GM12878 (cell line): ENCODE measurements at places on chromosomes 12 and 14.

- no peak for DNase-seq
Measured at GRCh38 chr14:97393244-97393643, 596.1 kb downstream of the VRK1 start.

GRCh38 chr12:121990692-121991603 lies 30.7 kb upstream of the BCL7A start:
- DNase-seq, result peak; percentile 86

DNA sequence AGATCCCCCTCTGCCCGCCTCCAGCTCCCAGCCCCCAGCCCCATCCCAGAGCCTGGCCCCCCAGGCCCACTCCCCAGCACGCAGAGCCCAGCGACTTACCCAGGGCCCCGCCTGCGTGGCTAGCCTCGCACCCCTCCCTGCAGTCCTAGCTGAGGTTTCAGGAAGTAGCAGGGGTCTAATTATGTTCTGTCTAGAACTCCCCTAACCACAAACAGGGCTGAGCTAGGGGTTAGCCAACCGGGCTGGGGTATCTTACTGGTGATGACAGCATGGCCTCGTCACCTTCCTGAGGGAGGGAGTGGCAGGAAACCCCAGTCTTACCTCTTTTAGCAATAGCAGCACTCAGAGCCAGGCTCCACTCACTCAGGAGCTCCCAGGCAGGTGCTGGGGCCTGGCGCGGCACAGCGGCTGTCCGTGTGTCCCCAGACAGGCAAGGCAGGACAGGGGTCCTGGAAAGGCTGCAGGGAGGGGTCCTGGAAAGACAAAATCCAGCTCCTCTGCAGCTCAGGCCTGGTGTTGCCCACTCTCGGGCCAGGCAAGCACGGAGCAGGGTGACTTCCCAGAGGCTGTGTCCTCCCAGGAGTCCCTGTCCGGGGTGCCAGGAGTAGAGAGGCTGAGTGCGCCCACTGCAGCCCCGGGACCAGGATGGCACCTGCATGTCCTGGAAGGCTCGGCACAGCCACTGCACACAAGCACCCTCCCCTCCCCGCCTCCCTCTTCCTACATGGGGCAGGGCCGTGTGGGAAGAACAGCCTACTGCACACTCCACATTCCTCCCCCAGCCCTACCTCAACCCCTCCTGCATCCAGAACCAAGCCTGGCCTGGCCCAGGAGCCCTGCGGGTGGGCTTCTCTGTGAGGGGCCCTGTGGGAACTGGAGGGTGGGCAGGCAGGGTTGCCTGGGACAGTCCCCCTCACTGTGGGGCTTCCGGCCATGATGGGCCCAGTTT lies at the start of gene GPR132:
GPR132 (minus strand) TSS at position 151 of the 949 bp plus-strand sequence. CDS start 10,010 bp downstream, outside the sequence.
- peak; percentile 93 for DNase-seq

DNA sequence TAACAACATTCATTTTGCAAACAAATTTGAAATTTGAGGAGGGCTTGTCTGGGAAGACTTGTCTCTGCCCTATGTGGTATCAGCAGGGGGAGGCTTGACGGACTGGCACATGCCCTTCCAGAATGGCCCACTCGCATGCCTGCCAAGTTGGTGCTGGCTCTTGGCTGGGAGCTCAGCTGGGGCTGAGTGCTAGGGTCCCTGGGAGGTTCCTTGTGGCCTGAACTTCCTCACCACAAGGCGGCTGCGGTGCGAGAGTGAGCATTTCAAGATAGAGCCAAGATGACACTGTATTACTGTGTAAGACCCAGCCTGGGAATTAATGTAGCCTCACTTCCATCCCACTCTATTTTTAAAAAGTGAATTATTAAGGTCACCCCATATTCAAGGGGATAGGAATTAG lies 271.6 kb upstream of the PLEKHG7 start:
- DNase-seq, result no peak

DNA sequence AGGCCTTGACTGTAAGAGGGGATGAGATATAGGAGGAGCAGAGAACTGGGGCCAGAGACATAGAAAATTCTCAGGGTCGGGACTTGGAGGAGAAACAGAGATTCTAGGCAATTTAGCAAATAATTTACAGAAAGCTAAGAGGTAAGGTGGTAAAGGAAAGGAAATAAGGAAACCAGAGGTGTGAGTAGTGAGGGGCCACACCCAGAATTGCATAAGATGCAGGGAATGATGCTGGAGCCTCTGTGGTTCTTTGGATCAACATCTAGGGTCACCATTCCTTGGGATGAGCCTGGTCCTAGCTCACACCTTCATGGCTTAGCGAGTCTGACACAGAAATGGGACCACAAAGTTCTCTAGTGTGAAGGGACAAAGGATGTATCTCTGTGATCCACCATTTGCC lies 949 bp upstream of the SDR9C7 start:
- DNase-seq, result no peak

- DNase-seq, result no peak
Measured at GRCh38 chr12:51677284-51677968, 86.4 kb downstream of the SCN8A start.

DNA sequence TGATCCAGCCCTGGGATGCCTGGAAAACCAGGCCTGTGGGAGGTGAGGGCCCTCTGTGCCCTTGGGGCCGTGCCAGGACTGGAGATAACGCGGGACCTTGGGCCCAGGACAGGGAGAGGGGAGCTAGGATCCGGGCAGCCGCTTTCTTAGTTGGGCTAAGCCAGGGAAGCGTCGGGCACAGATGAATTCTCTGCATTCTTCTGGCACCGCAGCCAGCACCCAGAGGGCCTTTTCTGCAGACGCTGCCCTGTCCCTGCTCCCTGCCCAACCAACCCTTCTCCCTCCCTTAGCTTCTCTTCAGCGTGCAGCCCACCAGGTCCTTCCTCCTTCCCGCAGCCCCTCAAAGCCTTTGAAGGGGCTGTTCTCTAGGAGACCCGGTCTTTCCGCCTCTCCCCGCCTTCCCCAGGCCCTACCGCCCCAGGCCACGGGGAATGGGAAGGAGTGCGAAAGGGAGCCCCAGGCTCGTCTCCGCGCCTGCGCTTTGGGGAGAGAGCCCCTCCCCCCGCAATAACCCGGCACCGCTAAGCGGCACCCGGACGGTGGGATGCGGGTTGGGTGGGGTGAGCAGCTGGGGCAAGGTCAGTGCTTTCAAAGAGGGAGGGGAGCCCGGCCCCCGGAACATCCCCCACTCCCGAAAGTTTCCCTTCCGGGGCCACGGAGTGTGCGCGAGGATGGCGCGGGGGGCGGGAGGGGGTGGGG lies 663 bp downstream of the NCKAP5L start:
- DNase-seq, result no peak

DNA sequence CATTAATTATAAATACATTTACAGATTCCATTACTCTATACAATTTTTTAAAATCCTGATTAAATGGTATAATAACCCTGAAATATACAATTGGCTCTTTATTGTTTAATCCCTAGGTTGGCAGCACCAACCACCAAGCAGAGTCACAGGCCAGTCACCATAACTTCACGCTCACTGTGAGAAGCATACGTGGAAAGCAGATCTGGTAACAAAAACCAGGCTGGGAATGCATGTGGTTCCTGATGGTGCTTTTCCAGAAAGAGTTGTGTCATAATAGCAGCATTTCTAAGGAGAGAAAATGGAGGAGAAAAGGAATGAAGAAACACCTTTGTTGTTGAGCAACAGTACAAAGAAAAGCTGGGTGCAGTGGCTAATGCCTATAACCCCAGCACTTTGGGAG lies 66.1 kb downstream of the SIX6 start:
- no peak for DNase-seq

DNA sequence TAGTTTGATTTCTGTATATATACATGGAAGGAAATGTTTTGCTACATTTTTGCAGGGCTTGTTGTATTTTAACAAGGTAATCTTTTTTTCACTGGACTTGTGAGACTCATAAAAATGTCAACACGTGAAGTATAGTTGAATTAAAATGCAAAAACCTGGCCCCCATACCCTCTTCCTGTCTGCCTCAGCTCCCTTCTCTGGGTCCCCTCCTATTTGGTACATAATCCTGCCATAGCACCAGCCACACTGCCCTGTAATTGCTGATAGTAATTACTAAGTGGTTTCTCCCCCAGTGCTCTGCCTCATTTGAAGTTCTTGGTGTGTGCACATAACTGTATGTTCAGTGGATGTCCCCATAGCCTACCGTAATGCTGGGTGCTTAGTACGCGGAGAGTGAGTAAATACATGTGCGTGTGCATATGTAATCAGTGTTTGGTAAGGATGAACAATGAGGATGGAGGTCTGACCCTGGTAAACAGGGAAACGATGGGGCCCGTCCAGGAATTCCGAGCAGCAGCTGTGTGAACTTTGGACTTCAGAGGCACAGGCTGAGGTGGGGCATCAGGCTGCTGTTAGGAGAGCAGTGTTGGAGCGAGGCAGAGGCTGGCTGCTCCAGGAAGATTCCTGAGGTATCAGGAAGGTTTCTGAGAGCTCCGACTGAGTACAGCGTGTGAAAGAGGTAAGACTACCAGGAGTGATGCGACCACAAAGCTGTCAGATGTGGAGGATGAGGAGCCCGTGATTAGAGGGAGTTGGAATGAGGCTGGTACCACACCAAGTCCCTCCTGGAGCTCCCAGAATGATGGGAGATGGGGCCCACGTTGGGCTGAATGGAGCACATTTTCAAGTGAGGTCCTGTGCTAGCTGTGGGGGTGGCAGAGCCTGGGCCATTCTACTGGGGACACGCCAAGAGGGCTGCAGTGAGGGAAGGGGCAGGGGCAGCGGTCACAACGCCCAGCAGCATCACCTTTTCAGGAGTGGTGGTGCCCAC lies 106.8 kb downstream of the PELI2 start:
- no peak for DNase-seq

GRCh38 chr12:50924439-50925341 lies 27.7 kb upstream of the HIGD1C start:
- DNase-seq, result peak; percentile 76

GRCh38 chr12:110704750-110705149 lies 15.8 kb upstream of the HVCN1 start:
- DNase-seq, result no peak

GRCh38 chr14:79064214-79064613 lies 894.0 kb downstream of the NRXN3 start:
- peak; percentile 19 for DNase-seq

DNA sequence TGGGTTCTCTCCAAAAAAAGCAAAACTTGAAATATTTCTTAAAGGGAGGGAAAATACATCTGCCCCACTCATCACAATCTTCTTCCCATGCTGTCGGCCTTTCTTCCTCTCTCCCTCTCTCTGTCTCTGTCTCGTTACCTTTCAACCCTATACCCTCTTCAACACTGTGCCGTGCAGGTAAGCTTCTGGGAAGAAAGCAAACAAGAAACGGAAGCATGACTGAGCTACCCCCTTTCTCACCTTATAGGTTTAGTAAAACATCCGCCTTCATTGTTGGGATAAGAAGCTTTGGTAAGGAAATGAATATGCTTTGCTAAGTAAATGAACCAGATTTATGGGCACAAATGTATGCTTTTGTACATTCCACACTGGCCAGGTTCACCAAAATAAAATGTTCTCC lies 63.0 kb downstream of the TMEM30B start:
- DNase-seq, result no peak

- no peak for DNase-seq
Measured at GRCh38 chr14:23431486-23431885, 4.0 kb downstream of the MYH7 start.

GRCh38 chr14:54738009-54738408 lies 164.6 kb downstream of the GCH1 start:
- DNase-seq, result no peak

- no peak for DNase-seq
Measured at GRCh38 chr14:101761881-101762529, 496 bp downstream of the PPP2R5C start.

GRCh38 chr12:123720141-123720814 lies 8.1 kb downstream of the ATP6V0A2 start:
- no peak for DNase-seq

DNA sequence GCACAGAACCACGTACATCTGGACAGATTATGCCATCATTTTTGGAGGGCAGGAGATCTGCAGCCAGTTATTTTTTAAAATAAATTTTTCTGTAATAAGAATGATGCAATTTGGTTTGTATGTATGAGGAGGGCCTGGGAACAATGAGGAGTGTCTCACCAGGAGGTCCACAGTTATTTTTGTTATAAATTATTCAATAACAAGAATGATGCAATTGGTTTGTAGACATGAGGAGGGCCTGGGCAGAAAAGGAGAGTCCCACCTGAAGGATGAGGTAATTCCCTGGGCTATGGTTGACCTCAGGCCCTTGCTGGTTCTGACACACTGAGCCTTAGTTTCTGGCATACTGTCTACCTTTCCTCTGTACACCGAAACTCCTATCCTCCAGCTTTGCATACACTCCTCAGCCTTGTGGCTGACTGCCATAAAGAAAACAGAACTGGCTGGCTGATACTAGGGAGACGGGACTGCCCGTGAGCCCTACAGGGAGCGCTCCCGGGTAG lies 9.0 kb upstream of the DCD start:
- DNase-seq, result no peak

DNA sequence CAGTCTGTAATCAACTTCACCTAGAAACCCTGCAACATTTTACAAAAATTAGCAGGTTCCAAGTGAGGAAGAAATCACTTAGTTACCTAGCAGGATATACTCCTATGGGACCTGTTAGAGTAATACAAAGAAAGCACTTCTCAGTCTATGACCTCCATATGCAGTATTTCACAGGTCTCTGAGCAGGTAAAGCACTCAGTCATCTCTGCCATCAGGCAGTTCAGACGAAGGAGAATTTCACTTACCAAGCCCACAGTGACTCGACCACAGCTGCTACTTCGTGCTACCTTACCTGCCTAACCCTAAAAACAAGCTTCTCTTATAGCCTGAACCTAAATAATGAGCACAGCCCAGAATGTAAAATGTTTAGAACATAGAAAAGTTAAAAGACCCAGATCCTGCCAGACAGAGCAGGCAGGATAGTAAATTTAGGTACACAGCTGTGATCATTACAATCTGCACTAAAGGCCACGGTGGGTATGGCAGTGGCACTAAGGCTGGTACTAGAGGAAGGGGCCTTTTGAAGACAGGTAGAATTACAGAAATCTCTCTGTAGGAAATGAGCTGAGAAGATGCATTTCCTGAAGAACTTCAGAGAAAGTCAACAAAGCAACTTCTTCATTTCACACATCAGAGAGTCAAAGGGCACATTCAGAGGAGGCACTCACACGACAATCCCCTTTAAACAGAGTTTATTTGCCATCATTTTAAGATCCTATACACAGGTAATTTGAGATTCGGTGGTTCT lies 35.7 kb downstream of the DCAF5 start:
- DNase-seq, result no peak

DNA sequence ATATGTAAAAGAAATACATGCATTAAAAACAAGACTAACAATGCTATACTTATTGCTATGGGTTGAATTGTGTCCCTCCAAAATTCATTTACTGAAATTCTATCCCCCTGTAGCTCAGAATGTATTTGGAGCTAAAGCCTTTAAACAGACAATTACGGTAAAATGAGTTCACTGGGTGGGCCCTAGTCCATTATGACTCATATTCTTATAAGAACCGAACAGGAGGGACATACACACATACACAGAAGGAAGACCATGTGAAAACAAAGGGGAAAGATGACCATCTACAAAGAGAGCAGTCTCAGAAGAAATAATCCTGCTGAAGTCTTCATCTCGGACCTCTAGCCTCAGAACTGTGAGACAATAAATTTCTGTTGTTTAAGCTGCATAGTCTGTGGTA lies 77.1 kb upstream of the ANKS1B start:
- no peak for DNase-seq
